ENCODE measurements at places on chromosomes 6 and 20.
A peak's percentile ranks its signal among the peaks of the same experiment; 100 is the strongest.

- no peak for DNase-seq
Measured at GRCh38 chr6:162538643-162539064, 188.9 kb downstream of the PRKN start.

GRCh38 chr20:34834459-34834893 is 9.0 kb upstream of the NCOA6 start:
- DNase-seq, result no peak

DNA sequence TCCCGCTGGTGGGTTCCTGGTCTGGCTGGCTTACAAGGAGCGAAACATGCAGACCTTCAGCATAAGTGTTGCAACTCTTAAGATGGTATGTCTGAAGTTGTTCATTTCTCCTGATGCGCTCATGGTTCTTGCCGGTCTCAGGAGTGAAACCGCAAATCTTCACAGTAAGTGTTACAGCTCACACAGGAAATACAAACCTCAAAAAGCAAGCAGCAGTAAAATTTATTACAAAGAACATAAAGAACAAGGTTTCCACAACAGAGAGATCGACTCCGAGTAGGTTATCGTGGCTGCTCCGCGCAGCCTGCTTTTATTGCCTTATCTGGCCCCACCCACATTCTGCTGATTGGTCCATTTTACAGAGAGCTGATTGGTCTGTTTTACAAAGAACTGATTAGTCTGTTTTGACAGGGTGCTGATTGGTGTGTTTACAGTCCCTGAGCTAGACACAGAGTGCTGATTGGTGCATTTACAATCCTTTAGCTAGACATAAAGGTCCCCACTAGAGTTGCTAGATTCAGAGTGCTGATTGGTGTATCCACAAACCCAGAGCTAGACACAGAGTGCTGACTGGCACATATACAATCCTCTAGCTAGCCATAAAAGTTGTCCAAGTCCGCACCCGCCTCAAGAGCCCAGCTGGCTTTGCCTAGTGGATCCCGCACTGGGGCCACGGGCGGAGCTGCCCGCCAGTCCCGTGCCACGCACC is 39.2 kb downstream of the TRIM27 start:
- DNase-seq, result no peak

DNA sequence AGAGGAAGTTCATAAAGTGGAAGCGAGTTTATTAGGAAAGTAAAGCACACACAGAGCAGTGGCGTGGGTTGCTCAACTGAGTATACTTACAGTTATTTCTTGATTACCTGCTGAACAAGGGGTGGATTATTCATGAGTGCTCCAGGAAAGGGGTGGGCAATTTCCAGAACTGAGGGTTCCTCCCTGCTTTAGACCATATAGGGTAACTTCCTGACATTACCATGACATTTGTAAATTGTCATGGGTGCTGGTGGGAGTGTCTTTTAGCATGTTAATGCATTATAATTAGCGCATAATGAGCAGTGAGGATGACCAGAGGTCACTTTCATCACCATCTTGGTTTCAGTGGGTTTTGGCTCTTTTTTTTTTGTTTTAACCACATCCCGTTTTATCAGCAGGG is 29.8 kb downstream of the PDYN start:
- DNase-seq, result no peak

- DNase-seq, result peak; percentile 48
Measured at GRCh38 chr20:21100578-21101452, 5.3 kb downstream of the LINC00237 start.

- DNase-seq, result no peak
Measured at GRCh38 chr6:105748737-105749161, 337.4 kb upstream of the PRDM1 start.

Data from Peyer's patch (tissue), 4 donors.